Smooth muscle cell of bladder (primary cell): ENCODE measurements at places on chromosomes 2 and 18. TPM values are rescaled to one million over a fixed set of nuclear protein-coding genes. Genes with fewer than 3 reads are reported as not detected.

The NBEAL1 gene
- total RNA-seq, result 29.2 and 33.9 TPM in 2 replicates

The SH2D6 gene
- 0.14 and 0.55 TPM in 2 replicates for total RNA-seq

The MRPL19 gene
- 24.0 and 33.3 TPM in 2 replicates for total RNA-seq

The SIX2 gene
- total RNA-seq, result under 0.01 and 0.18 TPM in 2 replicates

The SMARCAL1 gene
- 9.7 and 11.4 TPM in 2 replicates for total RNA-seq

The NPHP1 gene
- 4.7 and 6.9 TPM in 2 replicates for total RNA-seq

The UGT1A4 gene
- total RNA-seq, result not detected in 2 replicates

The FTCDNL1 gene
- total RNA-seq, result 0.92 and 1.00 TPM in 2 replicates

The CYBRD1 gene
- total RNA-seq, result 195 and 340 TPM in 2 replicates

The LRRC30 gene
- not detected in 2 replicates for total RNA-seq
